ENCODE measurements at places on chromosomes 13 and 19. TPM values are rescaled to one million over a fixed set of nuclear protein-coding genes. Genes with fewer than 3 reads are reported as not detected.
A peak's percentile ranks its signal among the peaks of the same experiment; 100 is the strongest.

MAB21L1 gene
- not detected for total RNA-seq

JAK3 gene
- 50.2 TPM for total RNA-seq

GRCh38 chr19:50332244-50333038 lies 3.3 kb upstream of the KCNC3 start:
- peak overlapping the region; percentile 43 for H3K4me3 ChIP-seq
- H3K4me1 ChIP-seq, result peaks cover 43% of the 10 kb centered on the region
- no peak for DNase-seq
- no peaks in the 10 kb centered on the region for H3K36me3 ChIP-seq
- peaks cover 76% of the 10 kb centered on the region for H3K27me3 ChIP-seq

- peak overlapping the region; percentile 96 for H3K4me3 ChIP-seq
- H3K4me1 ChIP-seq, result peaks cover 43% of the 10 kb centered on the region
- peak; percentile 38 for DNase-seq
- peaks cover 4% of the 10 kb centered on the region for H3K36me3 ChIP-seq
- H3K27ac ChIP-seq, result peak overlapping the region; percentile 88
- no peaks in the 10 kb centered on the region for H3K27me3 ChIP-seq
These were observed 897 bp downstream of the ETHE1 start for GRCh38 chr19:43525836-43526771.

DNA sequence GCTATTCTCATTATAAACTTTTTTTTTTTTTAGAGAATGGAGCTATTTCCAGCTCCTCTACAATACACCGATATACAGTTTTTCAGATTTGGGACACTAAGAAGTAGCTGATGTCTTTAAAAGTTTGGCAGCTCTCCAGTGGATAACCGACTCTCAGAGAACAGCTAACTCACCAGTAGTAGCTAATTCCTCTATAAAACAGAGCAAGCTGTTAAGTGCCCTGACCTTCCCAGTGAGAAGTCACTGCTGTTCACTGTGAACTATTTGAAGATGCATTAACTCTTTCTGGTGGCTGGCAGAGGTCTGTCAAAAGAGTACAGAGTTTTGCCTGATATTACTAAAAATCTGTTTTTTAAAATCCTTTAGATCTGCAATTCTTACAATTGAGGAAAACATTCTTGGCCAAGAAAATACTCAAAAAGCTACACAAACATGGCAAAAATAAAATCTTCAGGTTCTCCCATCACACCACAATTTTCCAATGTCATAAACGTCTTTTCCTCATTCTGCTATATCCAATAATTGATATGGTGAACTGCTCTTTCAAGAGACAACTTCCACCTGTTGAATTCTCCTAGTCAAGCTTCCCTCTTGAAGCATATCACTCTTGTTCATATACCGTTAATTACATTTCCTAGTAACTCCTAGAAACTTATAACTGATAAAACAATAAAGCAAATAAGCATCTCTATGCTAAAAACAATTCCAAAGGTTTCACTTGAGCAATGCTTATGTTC lies 44.2 kb downstream of the TBC1D4 start:
- H3K27me3 ChIP-seq, result no peaks in the 10 kb centered on the region
- no peak for DNase-seq
- peaks cover 7% of the 10 kb centered on the region for H3K4me1 ChIP-seq
- no peak overlapping the region for H3K27ac ChIP-seq
- no peak overlapping the region for H3K4me3 ChIP-seq
- no peaks in the 10 kb centered on the region for H3K36me3 ChIP-seq

GRCh38 chr19:1360818-1361461 lies 22.8 kb upstream of the NDUFS7 start:
- DNase-seq, result peak; percentile 85
- H3K36me3 ChIP-seq, result peaks cover 85% of the 10 kb centered on the region
- H3K27me3 ChIP-seq, result no peaks in the 10 kb centered on the region
- H3K4me1 ChIP-seq, result peaks cover 25% of the 10 kb centered on the region
- H3K4me3 ChIP-seq, result peak overlapping the region; percentile 28

- H3K27ac ChIP-seq, result no peak overlapping the region
- H3K27me3 ChIP-seq, result no peaks in the 10 kb centered on the region
These were observed 400.2 kb downstream of the SLITRK5 start for GRCh38 chr13:88071371-88071770.

- H3K4me1 ChIP-seq, result peaks cover 11% of the 10 kb centered on the region
- H3K27ac ChIP-seq, result no peak overlapping the region
- no peak for DNase-seq
- no peak overlapping the region for H3K4me3 ChIP-seq
These were observed 170.0 kb downstream of the LMO7 start for GRCh38 chr13:75806117-75806516.

DNA sequence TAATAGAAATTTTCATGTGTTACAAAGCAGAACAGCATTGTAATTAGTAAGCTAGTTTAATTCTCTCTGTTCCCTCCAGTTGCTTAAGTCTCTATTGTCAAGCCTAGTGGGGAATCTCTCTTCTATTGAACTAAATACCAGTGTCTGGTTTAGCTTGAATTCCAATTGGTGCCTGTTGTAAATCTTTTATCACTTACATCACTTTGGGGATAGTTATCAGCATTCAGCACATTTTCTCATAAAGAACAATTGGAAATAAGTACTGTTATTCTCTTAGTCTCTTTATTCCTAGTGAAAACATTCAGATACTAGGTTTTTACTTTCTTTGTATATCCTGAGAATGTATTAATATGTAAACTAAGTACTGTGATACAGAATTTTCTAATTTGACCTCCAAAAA lies 25.2 kb downstream of the IPO5 start:
- H3K4me3 ChIP-seq, result no peak overlapping the region
- H3K27me3 ChIP-seq, result no peaks in the 10 kb centered on the region
- peaks cover 15% of the 10 kb centered on the region for H3K36me3 ChIP-seq
- no peak for DNase-seq
- peaks cover 54% of the 10 kb centered on the region for H3K4me1 ChIP-seq
- peak overlapping the region; percentile 2 for H3K27ac ChIP-seq

DNA sequence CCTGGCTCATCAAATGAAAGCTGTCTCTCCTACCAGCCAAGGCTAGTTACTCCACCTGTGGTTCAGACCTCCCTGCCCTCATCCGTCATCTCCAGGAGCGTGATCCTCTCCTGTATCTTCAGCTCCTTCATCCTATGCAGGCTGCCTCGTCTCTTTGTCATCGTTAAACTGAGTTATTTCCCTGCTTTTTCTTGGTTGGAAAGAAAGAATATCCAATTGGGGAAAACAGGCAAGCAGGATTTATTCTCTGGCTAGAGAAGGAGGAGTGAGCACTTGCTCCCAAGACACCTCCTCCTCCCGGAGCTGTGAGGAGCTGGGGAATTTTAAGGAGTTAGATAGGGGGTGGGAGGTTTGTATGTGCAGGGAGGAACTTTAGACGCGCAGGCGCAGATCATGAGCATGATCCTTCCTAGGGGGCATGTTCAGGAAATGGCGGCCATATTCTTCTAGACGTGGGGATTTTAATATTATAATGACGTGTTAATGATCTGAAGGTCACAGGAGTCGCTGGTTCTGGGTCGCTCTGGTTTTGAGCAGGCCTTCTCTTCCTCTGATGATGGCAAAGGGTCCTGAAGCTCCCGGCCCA lies 156.4 kb upstream of the KL start:
- H3K27ac ChIP-seq, result no peak overlapping the region
- no peaks in the 10 kb centered on the region for H3K4me1 ChIP-seq
- H3K4me3 ChIP-seq, result no peak overlapping the region
- no peaks in the 10 kb centered on the region for H3K36me3 ChIP-seq
- no peaks in the 10 kb centered on the region for H3K27me3 ChIP-seq
- DNase-seq, result no peak

GRCh38 chr19:1287354-1288225 lies 1.9 kb downstream of the EFNA2 start:
- H3K4me3 ChIP-seq, result no peak overlapping the region
- peaks cover 91% of the 10 kb centered on the region for H3K27me3 ChIP-seq
- H3K36me3 ChIP-seq, result no peaks in the 10 kb centered on the region
- peaks cover 60% of the 10 kb centered on the region for H3K4me1 ChIP-seq
- H3K27ac ChIP-seq, result no peak overlapping the region

LGALS7 gene
- not detected for total RNA-seq

NLRP11 gene
- total RNA-seq, result not detected
